Stimulated activated CD8-positive, alpha-beta memory T cell treated with anti-CD3 and anti-CD28 coated beads, Interleukin-4, amount 100 ng/mL, for 1 hour (primary cell): ENCODE measurements at places on chromosomes 7 and 10.

GRCh38 chr10:102648889-102649796 lies 4.9 kb downstream of the TRIM8 start:
- DNase-seq = no peak

GRCh38 chr7:143304938-143305337 lies 11.0 kb upstream of the CLCN1 start:
- DNase-seq = no peak

DNA sequence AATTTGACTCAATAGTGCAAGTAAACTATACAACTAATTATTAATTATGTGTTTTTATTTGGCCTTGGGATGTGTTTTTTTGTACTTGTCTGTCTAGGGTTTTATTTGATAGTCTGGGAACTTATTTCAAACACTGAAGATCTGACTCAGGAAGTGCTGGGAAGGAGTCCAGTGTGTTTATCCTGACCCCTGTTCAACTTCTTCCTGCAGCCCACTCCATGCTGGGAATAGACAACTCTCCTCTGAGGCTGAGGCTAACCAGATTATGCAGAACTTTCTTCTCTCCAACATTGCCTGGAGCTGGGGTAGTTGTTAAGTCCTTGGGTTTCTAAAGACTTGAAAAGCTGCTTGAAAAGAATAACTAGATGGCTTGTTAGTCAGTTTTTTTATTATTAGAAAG lies 6.9 kb downstream of the CISD1 start:
- no peak for DNase-seq

DNA sequence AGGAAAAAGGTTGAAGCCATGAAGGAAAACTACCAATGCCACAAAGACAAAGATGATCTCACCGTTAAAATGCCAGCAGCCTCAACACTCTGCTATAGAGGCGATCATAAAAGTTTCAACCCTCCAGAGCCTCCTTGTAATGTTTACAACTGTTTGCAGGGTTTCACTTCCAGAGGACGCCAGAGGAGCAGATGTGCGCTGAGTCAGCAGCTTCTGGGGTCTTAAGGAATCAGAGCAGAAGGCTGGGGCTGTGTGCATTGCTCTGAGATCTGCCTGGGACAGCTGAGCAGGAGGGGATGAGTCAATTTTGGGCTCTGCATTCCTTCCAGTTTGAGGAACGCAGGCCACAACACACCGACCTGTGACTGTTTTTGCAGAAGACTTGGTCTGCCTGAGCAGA lies 98.3 kb downstream of the TMEM130 start:
- DNase-seq = no peak

GRCh38 chr10:9635691-9636090 lies 1382.0 kb upstream of the CELF2 start:
- no peak for DNase-seq
